Stimulated activated naive CD4-positive, alpha-beta T cell treated with Interleukin-2 at 50 U/mL for 16 hours (primary cell): ENCODE measurements at places on chromosomes 5 and 9.

GRCh38 chr5:83777856-83778255 lies 57.2 kb upstream of the HAPLN1 start:
- no peak for DNase-seq

GRCh38 chr5:15634591-15635288 lies 134.8 kb downstream of the FBXL7 start:
- no peak for DNase-seq

GRCh38 chr9:33416996-33417395 lies 14.6 kb upstream of the AQP7 start:
- peak; percentile 11 for DNase-seq

- DNase-seq: no peak
Measured at GRCh38 chr5:127227881-127228280, 62.7 kb upstream of the MEGF10 start.
